Left lung (tissue), 14 donors: ENCODE measurements at places on chromosomes 4 and X.

DNA sequence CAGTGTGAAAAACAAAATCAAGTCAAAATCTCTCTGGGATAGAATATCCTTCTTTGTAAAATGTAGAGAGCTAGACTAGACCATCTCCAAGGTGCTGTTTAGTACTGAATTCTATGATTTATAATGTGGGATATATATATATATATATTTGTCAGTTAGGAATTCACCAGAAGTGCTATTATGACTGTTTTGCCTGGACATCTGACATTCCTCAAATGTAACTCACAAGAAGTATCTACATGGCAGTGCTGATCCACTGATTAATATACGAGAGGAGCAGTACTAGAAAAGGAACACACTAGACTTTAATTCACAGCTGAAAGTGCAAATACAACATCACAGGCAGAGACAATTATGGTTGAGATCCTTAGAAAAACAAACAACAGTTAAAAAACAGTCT is 208.9 kb downstream of the GBA3 start:
- DNase-seq: no peak

DNA sequence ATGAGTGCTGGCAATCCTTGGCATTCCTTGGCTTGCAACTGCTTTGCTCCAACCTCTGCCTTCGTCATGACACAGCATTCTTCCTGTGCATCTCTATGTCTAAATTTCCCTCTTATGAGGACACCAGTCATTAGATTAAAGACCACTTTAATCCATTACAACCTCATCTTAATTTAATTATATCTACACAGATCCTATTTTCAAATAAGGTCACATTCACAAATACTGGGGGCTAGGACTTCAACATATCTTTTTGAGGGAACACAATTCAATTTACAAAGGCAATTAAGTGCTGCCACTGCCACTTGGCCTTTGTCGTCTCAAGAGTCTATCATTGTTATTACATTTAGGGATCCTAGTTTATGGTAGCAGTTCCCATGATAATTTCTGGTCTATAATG is 163.7 kb upstream of the PPP1R2C start:
- no peak for DNase-seq

DNA sequence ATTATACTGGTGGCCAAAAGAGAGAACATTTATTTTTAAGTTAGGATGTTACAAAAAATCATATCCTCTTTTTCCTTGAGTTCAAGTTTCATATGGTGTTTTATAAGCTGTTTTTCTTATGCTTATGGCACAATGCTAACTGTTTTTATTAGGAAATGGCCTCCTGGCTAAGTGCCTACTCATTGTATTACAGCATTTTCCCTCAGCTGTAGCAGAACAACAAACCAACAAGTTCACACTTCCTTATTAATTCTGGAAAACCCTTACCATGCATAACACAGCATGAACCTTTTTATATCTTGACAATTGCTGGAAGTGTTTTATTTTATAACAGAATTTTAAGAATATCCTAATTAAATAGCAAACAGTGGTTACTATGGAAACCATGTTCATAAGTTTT is 165.8 kb downstream of the GASK1B start:
- no peak for DNase-seq

GRCh38 chr4:42018451-42018850 is 28.1 kb downstream of the SLC30A9 start:
- DNase-seq: no peak

- DNase-seq: no peak
Observed at GRCh38 chrX:139299309-139299708, 231.2 kb upstream of the F9 start.

DNA sequence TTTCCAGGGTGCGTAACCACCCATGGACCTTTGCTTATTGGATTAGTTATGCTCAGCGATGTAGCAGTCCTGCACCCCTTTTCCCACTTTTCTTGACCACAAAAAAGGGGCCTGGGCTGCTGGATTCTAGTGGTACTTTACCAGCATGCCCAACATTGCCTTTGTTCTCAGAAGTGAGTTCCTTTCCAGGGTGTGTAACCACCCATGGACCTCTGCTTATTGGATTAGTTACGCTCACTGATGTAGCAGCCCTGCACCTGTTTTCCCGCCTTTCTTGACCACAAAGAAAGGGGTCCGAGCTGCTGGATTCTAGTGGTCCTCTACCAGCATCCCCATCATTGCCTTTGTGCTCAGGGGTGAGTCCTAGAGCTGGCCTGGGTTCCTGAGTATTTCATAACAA is 138.2 kb downstream of the COX18 start:
- DNase-seq: no peak

- DNase-seq: no peak
Observed at GRCh38 chrX:46626566-46626965, 53.0 kb downstream of the CHST7 start.

- DNase-seq: no peak
Observed at GRCh38 chr4:156293657-156294297, 340.1 kb upstream of the CTSO start.

DNA sequence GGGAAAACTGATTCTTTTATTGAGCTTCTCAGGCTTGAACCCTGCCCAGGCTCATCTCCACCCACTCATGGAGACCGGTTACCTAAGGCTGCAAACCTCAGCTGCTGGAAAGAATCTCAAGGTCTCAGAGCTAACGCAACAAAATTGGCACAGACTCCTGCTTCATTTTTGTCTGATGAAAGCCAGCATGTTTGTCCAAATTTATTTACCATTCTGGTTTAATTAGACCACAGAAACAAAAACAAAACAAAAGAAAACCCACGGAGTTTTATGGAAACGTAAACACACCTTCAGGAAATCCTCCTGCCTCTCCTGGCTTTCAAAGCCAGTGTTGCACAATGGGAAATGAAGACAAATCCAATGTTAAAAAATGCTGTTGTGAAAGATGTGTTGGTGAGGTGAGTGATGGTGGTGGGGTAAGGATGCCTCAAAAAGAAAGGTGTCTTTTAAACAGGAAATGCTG is 56.4 kb upstream of the PDLIM3 start:
- no peak for DNase-seq

DNA sequence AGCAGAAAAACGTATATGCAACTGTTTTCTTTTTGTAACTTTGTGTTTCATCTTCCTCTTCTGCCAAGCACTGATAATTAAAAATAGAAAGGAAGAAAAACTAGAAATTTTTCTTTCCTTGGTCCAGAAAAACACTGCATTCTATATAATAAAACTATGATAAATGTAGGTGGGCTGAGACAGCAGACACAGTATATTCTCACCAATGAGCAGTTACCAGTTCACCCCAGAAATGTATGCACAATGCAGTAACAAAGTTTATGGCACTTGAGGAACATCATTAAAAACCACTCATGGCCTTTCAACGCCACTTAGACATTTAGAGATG is 79.4 kb downstream of the FAT1 start:
- DNase-seq: no peak

- DNase-seq: no peak
Observed at GRCh38 chrX:38837389-38837788, 36.1 kb downstream of the MID1IP1 start.

- no peak for DNase-seq
Observed at GRCh38 chrX:19647731-19648588, 132.7 kb upstream of the MAP3K15 start.

GRCh38 chr4:109912706-109913595 is at the start of gene EGF:
EGF (plus strand) TSS chr4:109912883; CDS start chr4:109913336, 453 bp downstream.
- DNase-seq: no peak

DNA sequence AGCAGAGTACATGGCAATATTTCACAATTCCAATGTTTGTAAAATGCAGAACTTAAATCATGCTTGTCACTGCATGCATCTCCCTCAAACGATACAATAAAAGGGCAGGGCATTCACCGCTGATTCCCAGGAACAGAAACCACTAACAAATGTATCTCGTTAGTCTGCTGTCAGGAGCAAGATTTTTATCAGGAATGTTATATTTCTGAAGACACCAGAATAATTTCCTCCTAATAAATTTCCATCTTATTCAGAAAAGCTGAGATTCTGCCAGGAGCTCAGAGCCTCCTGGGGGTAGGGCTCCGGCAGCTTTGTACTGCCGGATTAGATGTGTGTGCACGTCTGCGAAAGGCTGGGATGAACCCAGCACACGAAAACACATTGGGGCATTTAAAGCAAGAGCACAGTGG is 54.0 kb upstream of the LDB2 start:
- DNase-seq: no peak

DNA sequence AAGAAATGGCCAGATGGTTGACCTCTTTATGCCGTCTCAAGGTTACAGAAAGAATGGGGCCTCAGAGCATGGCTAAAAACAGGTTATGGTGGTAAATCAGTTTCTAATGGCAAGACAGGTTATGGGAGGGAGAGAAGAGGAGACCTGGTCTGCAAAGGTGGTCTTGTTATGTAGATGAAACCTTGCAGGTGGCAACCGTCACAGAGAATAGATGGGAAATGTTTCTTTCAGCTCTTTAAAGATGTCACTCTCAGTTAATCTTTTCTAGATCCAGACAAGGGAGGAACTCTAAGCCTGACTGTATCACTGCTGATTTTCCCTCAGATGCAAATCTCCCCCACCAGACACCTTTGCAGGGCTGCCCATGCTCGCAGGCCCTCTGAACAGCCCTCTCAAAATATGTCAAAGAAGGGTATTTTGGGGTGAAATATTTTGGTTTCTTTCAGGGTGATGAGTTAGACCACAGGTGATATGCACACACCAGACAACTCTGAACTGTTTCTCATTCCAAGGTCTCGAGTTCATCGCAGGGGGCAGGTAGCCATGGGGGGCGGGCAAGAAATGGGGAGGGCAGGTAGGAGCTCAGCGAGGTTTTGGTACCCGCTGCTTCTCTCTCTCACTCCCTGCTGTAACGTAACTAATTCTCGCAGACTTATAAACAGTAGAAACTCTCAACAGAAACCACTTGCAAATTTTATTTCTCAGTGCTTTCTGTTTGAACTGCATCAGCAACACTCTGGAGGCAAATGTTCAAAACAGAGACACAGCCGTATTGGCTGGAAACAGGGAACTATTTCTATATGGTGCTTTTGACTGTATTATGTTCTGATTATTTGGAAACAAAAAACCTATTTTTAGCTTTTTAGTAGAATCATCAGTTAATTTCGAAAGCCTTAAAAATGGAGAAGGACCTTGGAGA is 32.4 kb downstream of the CASP3 start:
- no peak for DNase-seq

GRCh38 chrX:10189317-10190268 is 32.8 kb downstream of the CLCN4 start:
- peak; percentile 74 for DNase-seq

DNA sequence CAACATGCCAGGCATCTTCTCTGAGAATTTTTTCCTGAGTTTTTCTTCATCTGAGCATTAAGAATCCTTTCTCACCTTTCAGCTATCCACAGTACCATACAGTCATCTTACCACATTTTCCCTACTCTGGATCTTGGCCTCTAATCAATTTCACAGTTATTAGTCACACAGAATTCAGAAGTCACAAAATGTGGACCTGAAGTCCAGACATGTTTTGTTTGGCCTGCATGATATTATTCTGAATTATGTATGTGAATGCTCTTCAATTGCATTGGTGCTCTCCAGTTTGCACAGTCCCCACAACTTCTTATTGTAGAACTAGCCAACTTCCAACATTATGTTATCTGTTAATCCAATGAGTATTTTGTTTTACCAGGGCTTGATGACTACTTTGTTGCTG is 102.3 kb upstream of the GRIA3 start:
- DNase-seq: no peak

GRCh38 chr4:109432696-109433095 is 919 bp upstream of the SEC24B start:
- no peak for DNase-seq

- no peak for DNase-seq
Observed at GRCh38 chr4:100286636-100287035, 96.4 kb upstream of the DDIT4L start.

GRCh38 chr4:37797923-37798322 is 28.6 kb upstream of the PGM2 start:
- no peak for DNase-seq

- DNase-seq: no peak
Observed at GRCh38 chrX:13692771-13693231, 3.9 kb downstream of the RAB9A start.

DNA sequence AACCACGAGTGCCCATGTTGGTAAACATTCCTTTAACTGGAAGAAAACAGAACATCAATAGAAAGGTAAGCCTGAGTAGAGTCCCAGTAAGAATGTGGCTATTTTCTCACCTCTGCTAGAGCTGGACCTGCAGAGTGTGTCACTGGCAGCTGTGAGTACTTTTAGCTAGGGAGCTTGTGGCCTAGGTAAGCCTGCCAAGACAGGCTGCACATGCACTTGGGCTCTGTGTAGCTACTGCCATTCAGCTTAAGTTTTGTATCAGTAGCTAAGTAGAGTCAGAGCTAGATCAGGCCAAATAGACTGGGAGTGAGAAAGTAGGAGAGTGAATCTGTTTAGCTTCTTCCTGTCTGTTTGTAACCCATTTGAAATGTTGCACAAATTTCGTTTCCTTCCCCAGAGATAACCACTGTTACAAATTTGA is 35.3 kb downstream of the RBPJ start:
- no peak for DNase-seq

DNA sequence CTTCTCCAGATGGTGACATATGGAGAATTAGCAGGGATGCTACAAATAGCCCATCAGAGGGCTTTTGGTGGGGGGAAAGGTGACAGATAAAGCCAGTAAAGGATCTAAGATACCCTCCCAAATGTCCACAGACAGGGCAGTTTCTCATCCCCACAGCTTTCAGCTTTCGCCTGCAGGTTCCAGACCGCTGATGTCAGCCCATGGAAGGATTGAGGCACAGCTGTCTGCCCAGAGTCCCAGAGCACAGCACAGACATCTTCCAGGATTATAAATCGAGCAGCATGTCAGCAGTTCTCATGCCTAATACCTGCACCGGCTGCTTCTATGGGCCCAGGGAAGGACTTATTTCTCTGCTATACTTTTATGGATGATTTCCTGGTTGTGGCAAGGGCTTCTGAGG is 96.7 kb upstream of the MXRA5 start:
- DNase-seq: no peak

DNA sequence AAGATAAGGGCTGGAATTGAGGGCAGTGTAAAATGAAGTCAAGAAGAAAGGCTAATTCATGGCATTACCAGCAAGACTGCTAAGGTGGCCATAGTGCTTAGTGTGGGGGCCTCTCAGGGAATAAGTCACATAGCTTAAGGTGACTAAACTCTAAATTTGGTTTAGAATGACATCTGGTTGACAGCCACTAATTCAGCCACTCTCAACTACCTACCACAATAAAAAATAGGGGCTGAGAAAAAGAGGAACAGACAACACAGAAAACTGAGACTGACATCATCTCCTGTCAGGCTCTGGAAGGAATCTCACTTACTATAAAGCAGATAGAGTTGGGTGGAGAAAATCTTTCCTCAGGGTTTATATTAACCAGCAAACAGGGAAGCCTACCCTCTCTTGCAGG is 96.9 kb downstream of the CHRDL1 start:
- no peak for DNase-seq

DNA sequence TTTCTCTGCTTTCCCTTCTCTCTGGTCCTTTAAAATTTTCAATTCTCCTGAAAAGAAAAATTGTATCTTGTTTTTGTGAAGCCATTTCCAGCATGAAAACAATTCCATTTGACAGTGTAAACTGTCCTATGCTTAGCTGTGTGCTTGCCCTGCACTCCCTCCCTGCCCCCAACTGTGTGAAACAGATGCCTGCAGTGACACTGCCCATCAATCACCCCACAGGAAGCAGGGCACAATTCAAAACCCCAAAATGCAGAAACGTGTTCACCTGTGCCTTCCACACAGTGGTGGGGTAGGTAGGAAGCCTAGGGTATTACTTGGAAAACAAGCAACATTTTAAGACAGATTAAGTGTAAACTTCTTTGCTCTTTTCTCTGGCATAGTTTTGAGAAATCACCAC is 6.2 kb upstream of the FHDC1 start:
- DNase-seq: no peak
